ENCODE measurements at places on chromosomes 3 and 15. TPM values are rescaled to one million over a fixed set of nuclear protein-coding genes. Genes with fewer than 3 reads are reported as not detected.

DNA sequence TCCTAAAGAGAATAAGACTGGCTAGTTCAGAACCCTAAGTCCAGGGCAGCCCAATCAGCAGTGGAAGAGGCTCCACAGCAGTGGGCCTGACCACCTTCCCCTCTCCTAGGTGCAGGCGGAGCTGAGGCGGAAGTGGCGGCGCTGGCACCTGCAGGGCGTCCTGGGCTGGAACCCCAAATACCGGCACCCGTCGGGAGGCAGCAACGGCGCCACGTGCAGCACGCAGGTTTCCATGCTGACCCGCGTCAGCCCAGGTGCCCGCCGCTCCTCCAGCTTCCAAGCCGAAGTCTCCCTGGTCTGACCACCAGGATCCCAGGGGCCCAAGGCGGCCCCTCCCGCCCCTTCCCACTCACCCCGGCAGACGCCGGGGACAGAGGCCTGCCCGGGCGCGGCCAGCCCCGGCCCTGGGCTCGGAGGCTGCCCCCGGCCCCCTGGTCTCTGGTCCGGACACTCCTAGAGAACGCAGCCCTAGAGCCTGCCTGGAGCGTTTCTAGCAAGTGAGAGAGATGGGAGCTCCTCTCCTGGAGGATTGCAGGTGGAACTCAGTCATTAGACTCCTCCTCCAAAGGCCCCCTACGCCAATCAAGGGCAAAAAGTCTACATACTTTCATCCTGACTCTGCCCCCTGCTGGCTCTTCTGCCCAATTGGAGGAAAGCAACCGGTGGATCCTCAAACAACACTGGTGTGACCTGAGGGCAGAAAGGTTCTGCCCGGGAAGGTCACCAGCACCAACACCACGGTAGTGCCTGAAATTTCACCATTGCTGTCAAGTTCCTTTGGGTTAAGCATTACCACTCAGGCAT, 33.7 kb downstream of the VIPR1 start:
- H3K27ac ChIP-seq = no peak overlapping the region
- no peak for DNase-seq
- H3K4me3 ChIP-seq = no peak overlapping the region
- no peaks in the 10 kb centered on the region for H3K4me1 ChIP-seq
- no peaks in the 10 kb centered on the region for H3K27me3 ChIP-seq
- no peaks in the 10 kb centered on the region for H3K36me3 ChIP-seq

Gene ARNT2
- 18.1 TPM for total RNA-seq

GRCh38 chr3:37641556-37641955, 220.1 kb upstream of the CTDSPL start:
- no peak overlapping the region for H3K27ac ChIP-seq
- H3K36me3 ChIP-seq = no peaks in the 10 kb centered on the region
- H3K4me3 ChIP-seq = no peak overlapping the region
- H3K4me1 ChIP-seq = no peaks in the 10 kb centered on the region
- no peak for DNase-seq

Gene RPP14
- total RNA-seq = 6.9 TPM

DNA sequence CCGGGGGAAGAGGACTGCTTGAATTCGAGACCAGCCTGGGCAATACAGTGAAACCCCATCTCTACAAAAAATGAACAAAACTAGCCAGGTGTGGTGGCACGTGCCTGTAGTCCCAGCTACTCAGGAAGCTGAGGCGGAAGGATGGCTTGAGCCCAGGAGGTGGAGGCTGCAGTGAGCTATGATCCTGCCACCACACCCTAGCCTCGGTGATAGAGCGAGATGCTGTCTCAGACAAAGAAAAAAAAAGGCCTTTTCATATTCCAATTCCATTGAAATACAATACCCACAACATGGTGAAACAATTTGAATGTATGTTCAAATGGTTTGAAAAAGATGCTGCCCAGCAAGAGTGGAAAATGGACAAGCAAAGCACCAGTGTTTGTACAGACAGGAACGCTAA, 61.8 kb upstream of the ZNF148 start:
- no peaks in the 10 kb centered on the region for H3K36me3 ChIP-seq
- no peak overlapping the region for H3K27ac ChIP-seq
- H3K4me1 ChIP-seq = peaks cover 15% of the 10 kb centered on the region
- H3K27me3 ChIP-seq = no peaks in the 10 kb centered on the region
- DNase-seq = no peak
- H3K4me3 ChIP-seq = no peak overlapping the region

DNA sequence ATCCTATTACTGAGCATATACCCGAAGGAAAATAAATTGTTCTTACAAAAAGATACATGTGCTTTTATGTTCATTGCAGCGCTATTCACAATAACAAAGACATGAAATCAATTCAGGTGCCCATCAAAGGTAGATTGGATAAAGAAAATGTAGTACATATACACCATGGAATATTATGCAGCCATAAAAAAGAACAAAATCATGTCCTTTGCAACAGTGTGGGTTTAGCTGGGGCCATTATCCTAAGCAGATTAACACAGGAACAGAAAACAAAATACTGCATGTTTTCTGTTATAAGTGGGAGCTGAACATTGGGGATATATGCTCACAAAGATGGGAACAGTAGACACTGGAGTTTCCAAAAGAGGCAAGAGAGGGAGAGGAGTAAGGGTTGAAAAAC, 42.5 kb downstream of the SGO1 start:
- no peaks in the 10 kb centered on the region for H3K27me3 ChIP-seq
- no peaks in the 10 kb centered on the region for H3K36me3 ChIP-seq
- no peaks in the 10 kb centered on the region for H3K4me1 ChIP-seq
- no peak overlapping the region for H3K4me3 ChIP-seq
- no peak overlapping the region for H3K27ac ChIP-seq
- DNase-seq = no peak

- H3K4me3 ChIP-seq = no peak overlapping the region
- no peaks in the 10 kb centered on the region for H3K27me3 ChIP-seq
Observed at GRCh38 chr3:177681852-177682251, 484.6 kb upstream of the TBL1XR1 start.

DNA sequence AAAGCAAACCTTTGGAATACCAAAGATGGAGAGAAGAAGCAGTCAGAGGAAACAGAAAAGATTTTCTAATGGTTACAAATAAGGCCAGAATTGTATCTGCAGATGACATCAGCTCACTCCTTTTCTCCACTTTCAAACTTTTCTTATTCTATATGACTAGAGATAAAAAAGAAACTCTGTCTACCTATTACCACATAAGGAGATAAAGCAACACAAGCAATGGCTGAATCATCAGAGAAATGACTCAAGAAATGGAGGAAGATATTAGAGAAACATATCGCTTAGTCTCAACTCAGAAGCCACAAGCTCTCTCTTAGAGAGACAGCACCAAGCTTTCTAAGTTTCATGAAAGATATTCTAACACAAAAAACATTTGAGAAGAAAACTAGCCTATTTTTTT, 784.0 kb downstream of the ZPLD1 start:
- H3K27ac ChIP-seq = no peak overlapping the region
- no peak for DNase-seq
- no peaks in the 10 kb centered on the region for H3K4me1 ChIP-seq
- H3K27me3 ChIP-seq = no peaks in the 10 kb centered on the region
- no peak overlapping the region for H3K4me3 ChIP-seq
- no peaks in the 10 kb centered on the region for H3K36me3 ChIP-seq

Gene DCBLD2
- total RNA-seq = 7.3 TPM

DNA sequence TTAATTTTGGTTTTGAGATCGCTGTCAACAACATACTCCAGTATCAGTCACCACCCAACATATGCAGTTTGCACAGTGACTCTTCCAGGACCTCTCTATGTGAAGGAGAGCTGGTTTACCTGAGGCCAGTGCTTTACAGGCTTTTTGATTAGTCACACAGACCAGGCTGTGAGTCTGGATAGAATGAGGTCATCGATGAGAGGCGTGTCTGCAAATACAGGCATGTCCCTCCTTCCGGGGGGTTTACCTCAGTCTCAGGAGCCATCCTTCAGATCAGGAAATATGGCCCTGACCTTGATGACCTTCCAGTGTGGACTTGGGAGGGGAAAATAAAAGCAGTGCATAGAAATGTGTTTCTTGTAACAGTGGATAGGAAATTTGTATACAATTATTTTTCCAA, 46.9 kb downstream of the KBTBD12 start:
- no peak for DNase-seq
- no peaks in the 10 kb centered on the region for H3K27me3 ChIP-seq
- H3K36me3 ChIP-seq = no peaks in the 10 kb centered on the region
- H3K4me1 ChIP-seq = no peaks in the 10 kb centered on the region
- H3K27ac ChIP-seq = no peak overlapping the region
- no peak overlapping the region for H3K4me3 ChIP-seq

DNA sequence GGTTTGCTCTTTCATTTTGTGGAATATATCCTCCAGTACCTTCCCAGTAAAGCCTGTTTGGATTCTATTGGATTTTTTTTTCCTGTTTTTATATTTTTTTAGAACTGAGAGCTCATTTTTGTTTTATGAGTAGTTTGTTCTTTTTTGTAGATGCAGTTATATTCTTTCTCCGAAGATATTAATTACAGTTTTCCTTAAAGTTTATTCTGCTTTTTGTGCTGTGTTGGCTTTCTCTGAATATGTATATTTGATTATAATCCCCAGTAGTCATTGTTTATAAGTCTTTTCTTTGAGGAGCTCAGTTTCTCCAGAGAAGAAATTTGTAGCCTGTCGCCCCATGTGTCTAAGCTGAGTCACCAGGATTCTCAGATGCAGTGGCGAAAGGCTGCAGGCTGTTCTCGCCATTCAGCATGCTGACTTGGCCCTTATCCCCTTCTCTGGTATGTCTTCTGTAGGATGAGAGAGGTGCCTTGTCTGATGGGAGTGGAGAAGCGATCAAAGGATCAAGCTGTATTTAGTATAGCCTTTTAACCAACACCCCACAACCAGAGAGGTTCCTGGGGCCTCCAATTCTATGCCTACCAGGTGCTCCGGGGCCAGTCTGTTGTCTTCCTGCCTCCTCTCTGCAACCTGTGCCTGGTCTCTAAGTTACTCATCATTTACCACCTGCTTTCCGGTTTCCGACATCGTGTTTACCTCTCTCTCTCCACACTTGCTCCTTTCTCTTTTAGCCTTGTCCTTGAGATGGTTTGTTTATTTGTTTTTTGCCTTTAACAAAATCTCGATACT, 31.7 kb upstream of the MFSD1 start:
- H3K27me3 ChIP-seq = no peaks in the 10 kb centered on the region
- DNase-seq = no peak
- H3K4me3 ChIP-seq = no peak overlapping the region
- no peaks in the 10 kb centered on the region for H3K36me3 ChIP-seq
- H3K4me1 ChIP-seq = no peaks in the 10 kb centered on the region

Gene TGM4
- total RNA-seq = not detected

DNA sequence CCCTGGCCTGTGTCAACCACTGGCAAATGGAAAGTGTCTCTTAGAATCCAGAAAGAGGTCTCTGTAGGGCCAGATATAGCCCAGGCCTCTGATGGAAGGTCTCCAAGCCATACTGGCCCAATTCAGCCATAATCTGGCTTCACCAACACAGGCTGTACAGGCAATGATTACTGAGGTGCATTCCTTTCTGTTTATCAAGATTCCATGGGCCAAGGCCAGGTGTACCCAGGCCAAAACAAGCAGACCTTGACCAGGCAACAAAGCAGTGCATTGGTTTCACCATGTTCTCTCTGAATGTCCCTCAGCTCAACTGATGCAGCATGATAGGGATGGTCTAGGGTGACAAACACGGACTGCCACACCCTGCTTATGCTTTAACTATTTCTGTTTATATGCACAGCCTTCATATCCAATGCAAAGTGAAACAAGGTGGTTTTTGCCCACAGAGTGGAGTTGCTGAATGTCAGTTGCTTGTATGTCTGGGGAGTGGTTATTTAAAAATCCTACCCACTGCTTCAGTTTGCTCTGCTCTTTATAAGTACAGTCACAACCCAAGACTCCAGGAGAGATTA, 25.2 kb downstream of the CCNL1 start:
- DNase-seq = peak; percentile 79
- H3K4me3 ChIP-seq = no peak overlapping the region
- H3K27me3 ChIP-seq = no peaks in the 10 kb centered on the region
- no peaks in the 10 kb centered on the region for H3K36me3 ChIP-seq

GRCh38 chr3:177419904-177420601, 222.8 kb upstream of the TBL1XR1 start:
- no peak for DNase-seq
- H3K36me3 ChIP-seq = no peaks in the 10 kb centered on the region
- H3K4me1 ChIP-seq = peaks cover 10% of the 10 kb centered on the region
- H3K27ac ChIP-seq = no peak overlapping the region
- no peaks in the 10 kb centered on the region for H3K27me3 ChIP-seq

Gene ZNF860
- 0.34 TPM for total RNA-seq

Gene SLC22A13
- total RNA-seq = not detected

Gene PCYT1A
- total RNA-seq = 20.0 TPM

GRCh38 chr3:106114848-106115247, 246.0 kb upstream of the CBLB start:
- H3K36me3 ChIP-seq = no peaks in the 10 kb centered on the region
- H3K27ac ChIP-seq = no peak overlapping the region
- DNase-seq = no peak
- no peaks in the 10 kb centered on the region for H3K4me1 ChIP-seq
- H3K27me3 ChIP-seq = no peaks in the 10 kb centered on the region

Measured in pancreas (tissue), 10 donors.